Gastroesophageal sphincter (tissue), 4 donors: ENCODE measurements at places on chromosomes 3 and 15. TPM values are rescaled to one million over a fixed set of nuclear protein-coding genes. Genes with fewer than 3 reads are reported as not detected.

GRCh38 chr15:42194513-42194912 lies 13.6 kb downstream of the VPS39 start:
- no peak overlapping the region for H3K27ac ChIP-seq
- no peaks in the 10 kb centered on the region for H3K27me3 ChIP-seq
- no peak overlapping the region for H3K4me3 ChIP-seq
- no peak for ATAC-seq
- H3K4me1 ChIP-seq: no peaks in the 10 kb centered on the region
- H3K36me3 ChIP-seq: peaks cover 77% of the 10 kb centered on the region

- no peaks in the 10 kb centered on the region for H3K4me1 ChIP-seq
- H3K4me3 ChIP-seq: no peak overlapping the region
- no peaks in the 10 kb centered on the region for H3K27me3 ChIP-seq
- no peak for ATAC-seq
Observed at GRCh38 chr3:85255949-85256348, 297.2 kb downstream of the CADM2 start.

DNA sequence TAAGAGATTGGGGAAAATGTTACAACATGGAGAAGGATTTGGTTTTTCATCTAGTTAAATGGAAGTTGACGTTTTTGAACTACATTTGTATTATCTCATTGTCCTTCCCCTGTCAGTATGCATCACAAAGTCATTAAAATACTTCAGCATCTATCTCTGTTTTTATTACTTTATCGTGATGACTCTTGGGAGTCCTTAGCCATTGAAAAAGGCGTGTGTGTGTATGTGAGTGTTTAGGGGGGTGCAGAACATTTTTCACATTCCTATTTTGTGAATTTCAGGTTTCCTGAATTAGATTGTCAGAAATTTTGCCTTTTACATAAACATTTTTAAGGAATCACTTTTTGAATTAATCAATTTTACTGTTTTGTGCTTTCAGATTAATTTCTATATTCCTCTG lies 360.6 kb upstream of the SGO1 start:
- ATAC-seq: no peak
- no peaks in the 10 kb centered on the region for H3K4me1 ChIP-seq
- H3K27me3 ChIP-seq: no peaks in the 10 kb centered on the region
- H3K36me3 ChIP-seq: no peaks in the 10 kb centered on the region
- H3K27ac ChIP-seq: no peak overlapping the region

ABHD2 gene
- 75.3 TPM for total RNA-seq

GRCh38 chr3:57130571-57131209 lies 34.5 kb downstream of the IL17RD start:
- H3K36me3 ChIP-seq: no peaks in the 10 kb centered on the region
- no peak for ATAC-seq
- H3K4me1 ChIP-seq: no peaks in the 10 kb centered on the region
- no peak overlapping the region for H3K4me3 ChIP-seq
- no peaks in the 10 kb centered on the region for H3K27me3 ChIP-seq
- peak overlapping the region; percentile 42 for H3K27ac ChIP-seq

DNA sequence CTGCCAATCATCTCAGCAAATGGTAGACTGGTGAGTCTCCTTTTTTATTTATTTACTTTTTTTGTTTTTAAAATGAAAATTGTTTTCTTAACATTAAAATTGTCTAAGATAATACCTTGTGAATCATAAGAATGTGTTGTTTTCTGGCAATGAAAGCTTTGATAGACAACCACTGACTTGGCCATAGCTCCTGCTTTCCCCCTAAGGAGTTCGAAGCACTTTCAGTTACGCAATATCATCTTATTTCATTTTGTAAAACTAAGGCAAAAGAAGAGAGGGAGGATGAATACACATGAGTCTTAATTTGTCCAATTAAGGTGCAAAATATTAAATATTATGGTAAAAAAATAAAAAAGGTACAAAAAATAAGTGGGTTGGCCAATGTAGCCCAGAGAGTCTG lies 74.8 kb upstream of the PLCL2 start:
- H3K27me3 ChIP-seq: no peaks in the 10 kb centered on the region
- ATAC-seq: no peak
- H3K27ac ChIP-seq: no peak overlapping the region
- no peaks in the 10 kb centered on the region for H3K36me3 ChIP-seq
- no peak overlapping the region for H3K4me3 ChIP-seq

- peaks cover 3% of the 10 kb centered on the region for H3K4me1 ChIP-seq
- H3K27me3 ChIP-seq: no peaks in the 10 kb centered on the region
- H3K27ac ChIP-seq: no peak overlapping the region
- no peaks in the 10 kb centered on the region for H3K36me3 ChIP-seq
Observed at GRCh38 chr3:153973722-153974265, 147.4 kb upstream of the ARHGEF26 start.

GRCh38 chr3:171712171-171712938 lies 97.9 kb downstream of the PLD1 start:
- H3K4me3 ChIP-seq: no peak overlapping the region
- no peaks in the 10 kb centered on the region for H3K36me3 ChIP-seq
- ATAC-seq: no peak
- no peaks in the 10 kb centered on the region for H3K4me1 ChIP-seq
- no peaks in the 10 kb centered on the region for H3K27me3 ChIP-seq

- H3K4me3 ChIP-seq: no peak overlapping the region
- no peaks in the 10 kb centered on the region for H3K27me3 ChIP-seq
- H3K36me3 ChIP-seq: no peaks in the 10 kb centered on the region
- ATAC-seq: no peak
Observed at GRCh38 chr15:87573534-87573933, 683.0 kb downstream of the NTRK3 start.

- ATAC-seq: no peak
- H3K27ac ChIP-seq: no peak overlapping the region
- no peaks in the 10 kb centered on the region for H3K4me1 ChIP-seq
- H3K27me3 ChIP-seq: no peaks in the 10 kb centered on the region
Observed at GRCh38 chr3:77536038-77536775, 496.3 kb downstream of the ROBO2 start.

- no peak overlapping the region for H3K4me3 ChIP-seq
- peak overlapping the region; percentile 29 for H3K27ac ChIP-seq
- H3K36me3 ChIP-seq: no peaks in the 10 kb centered on the region
- no peaks in the 10 kb centered on the region for H3K4me1 ChIP-seq
- H3K27me3 ChIP-seq: peaks cover 12% of the 10 kb centered on the region
Observed at GRCh38 chr3:12138044-12138443, 20.7 kb downstream of the TIMP4 start.

ACKR4 gene
- not detected for total RNA-seq

DNA sequence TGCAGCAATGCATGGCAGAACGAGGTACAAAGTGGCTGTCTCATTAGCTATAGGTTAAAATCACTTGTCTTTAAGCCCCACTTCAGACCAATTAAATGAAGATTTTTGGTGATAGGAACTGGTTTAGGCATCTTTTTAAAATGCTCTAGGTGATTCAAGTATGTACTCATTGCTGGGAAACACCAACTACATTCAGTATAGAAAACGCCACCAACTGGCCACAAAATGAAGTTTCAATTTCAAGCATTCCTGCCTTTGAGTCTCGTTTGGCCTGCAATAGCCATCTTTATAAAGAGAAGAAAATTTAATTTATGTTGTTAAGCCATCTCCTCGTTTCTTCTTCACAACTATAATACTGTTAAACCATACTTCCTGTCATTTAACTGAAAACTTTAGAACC lies 587.9 kb downstream of the GBE1 start:
- no peaks in the 10 kb centered on the region for H3K27me3 ChIP-seq
- no peak for ATAC-seq
- no peaks in the 10 kb centered on the region for H3K36me3 ChIP-seq
- H3K4me1 ChIP-seq: no peaks in the 10 kb centered on the region
- no peak overlapping the region for H3K4me3 ChIP-seq

DNA sequence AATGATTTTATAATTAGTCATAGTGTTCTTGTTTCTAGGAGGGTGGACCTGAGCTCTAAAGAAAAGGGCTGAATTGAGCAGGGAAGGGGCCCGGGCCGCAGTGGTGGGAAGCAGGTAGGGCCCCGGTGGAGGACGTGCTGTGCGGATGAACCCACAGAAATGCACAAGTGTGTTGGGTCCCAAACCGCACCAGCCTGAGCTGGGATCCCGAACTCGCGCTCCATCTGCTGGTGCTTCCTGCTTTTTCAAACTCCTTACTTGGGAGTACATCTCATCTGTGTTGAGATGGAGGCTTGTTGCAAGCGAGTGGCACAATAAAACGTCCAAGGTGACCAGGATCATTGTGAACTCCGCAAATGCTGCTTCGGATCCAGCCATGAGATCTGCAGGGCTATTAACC lies 244.8 kb upstream of the IGF1R start:
- H3K27ac ChIP-seq: no peak overlapping the region
- no peaks in the 10 kb centered on the region for H3K36me3 ChIP-seq
- H3K4me1 ChIP-seq: no peaks in the 10 kb centered on the region
- H3K4me3 ChIP-seq: no peak overlapping the region

DNA sequence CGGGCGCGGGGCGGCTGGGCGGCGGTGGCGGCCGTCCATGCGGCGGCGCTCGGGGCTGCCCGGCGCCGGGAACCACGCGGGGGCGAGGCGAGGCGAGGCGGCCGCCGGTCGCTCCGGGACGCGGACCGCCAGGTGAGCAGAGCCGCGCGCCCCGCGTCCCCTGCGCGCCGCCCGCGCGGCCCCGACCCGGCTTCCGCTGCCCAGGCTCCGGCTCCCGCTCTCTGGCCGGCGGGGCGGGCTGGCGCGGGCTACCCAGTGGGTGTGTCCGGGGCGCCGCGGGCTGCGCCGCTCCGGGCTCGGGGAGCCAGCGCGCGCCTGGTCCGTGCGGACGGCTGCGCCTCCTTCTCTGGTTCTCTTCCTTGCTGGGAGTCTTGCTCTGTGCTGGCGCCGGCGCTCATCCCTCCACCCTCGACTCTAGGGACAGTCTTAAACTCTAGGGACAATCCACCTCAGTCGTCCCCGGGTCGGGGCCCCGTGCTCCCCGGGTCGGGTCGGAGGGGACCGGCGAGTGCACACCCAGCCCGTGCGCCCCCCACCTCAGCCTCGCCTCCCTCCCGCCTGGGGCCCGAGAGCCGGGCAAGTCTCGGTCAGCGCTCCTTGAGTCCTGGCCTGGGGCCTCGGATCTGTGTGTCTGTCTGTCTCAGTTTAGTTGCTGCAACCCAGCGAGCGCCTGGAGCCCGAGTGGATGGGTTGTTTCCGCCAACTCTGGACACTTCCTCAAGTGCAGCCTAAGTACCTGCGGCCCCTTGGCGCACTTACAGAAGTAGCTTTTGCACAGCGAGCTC lies 488 bp downstream of the THSD4 start:
- peak overlapping the region; percentile 16 for H3K27ac ChIP-seq
- no peaks in the 10 kb centered on the region for H3K4me1 ChIP-seq
- H3K4me3 ChIP-seq: peak overlapping the region; percentile 65
- no peaks in the 10 kb centered on the region for H3K27me3 ChIP-seq
- peak; percentile 79 for ATAC-seq
- no peaks in the 10 kb centered on the region for H3K36me3 ChIP-seq

DNA sequence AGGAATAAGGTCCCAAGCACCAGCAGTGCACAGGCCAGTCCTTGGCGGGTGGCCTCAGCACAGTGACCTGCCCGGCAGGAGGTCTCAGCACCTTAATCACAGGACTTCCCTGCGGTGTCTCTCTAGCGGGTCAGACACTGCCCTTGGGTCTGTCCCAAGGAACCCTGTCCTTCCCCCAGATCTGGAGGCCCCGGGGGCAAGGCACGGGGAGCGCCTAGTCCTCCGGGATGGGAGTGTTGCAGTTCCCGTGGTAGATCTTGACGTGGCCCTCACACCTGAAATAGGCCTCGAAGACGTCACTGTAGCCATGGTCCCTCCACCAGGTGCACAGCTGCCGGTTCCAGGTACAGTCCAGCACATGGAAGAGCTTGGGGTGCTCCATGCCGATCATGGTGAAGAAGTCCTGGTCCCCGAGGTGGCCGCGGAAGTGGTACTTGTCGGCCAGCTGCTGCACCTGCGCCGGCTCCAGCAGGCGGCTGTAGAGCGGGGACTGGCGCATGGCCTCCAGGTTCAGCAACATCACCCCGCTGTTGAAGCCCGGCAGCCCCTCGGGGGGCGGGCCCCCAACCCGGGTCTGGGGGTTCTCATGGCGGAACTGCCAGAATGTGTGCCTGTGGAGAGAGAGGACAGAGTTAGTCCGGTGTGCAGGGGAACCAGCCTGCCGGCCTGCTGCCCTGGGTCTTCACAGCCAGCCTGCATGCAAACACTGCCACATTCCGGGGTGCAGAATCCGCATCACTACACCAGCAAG lies 201.3 kb downstream of the XXYLT1 start:
- no peak overlapping the region for H3K4me3 ChIP-seq
- no peak for ATAC-seq
- H3K36me3 ChIP-seq: no peaks in the 10 kb centered on the region
- H3K27ac ChIP-seq: no peak overlapping the region
- H3K4me1 ChIP-seq: no peaks in the 10 kb centered on the region

DNA sequence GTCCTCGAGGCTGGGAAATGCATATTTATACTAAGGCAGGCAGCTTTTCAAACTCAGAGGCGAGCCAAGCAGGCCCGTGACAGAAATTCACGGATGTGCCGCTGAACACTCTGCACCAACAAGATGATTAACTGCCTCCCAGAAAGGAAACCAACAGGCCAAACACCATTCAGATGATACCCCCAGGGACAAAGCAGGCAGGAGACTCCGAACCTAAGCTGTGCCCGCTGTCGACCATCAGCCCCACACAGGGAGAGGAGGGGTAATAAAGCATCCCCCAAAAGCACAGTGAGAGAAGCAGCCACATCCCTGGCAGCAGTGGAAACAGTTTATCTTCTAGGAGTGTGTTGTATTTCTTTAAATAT lies 31.8 kb downstream of the ADAMTS17 start:
- H3K27me3 ChIP-seq: no peaks in the 10 kb centered on the region
- H3K4me1 ChIP-seq: peaks cover 28% of the 10 kb centered on the region
- H3K36me3 ChIP-seq: no peaks in the 10 kb centered on the region
- H3K4me3 ChIP-seq: no peak overlapping the region
- no peak for ATAC-seq

ALDH1A2 gene
- 41.5 TPM for total RNA-seq

DNA sequence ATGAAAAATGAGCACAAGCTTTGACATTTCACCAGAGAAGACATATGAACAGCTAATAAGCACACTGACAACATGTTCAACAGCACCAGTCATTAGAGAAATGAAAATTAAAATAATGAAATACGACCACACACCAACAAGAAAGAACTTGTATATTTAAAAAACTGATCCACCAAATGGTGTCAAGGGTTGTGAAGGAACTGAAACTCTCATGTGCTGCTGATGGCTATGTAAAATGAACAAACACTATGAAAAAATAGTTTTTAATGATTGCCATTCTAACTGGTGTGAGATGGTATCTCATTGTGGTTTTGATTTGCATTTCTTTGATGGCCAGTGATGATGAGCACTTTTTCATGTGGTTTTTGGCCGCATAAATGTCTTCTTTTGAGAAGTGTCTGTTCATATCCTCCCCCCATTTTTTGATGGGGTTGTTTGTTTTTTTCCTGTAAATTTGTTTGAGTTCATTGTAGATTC lies 193.8 kb downstream of the SCAPER start:
- ATAC-seq: no peak
- H3K27ac ChIP-seq: no peak overlapping the region
- H3K36me3 ChIP-seq: no peaks in the 10 kb centered on the region
- no peaks in the 10 kb centered on the region for H3K27me3 ChIP-seq

GRCh38 chr3:113002679-113003078 lies 11.9 kb downstream of the GTPBP8 start:
- no peaks in the 10 kb centered on the region for H3K4me1 ChIP-seq
- no peak overlapping the region for H3K27ac ChIP-seq
- H3K27me3 ChIP-seq: no peaks in the 10 kb centered on the region
- peaks cover 100% of the 10 kb centered on the region for H3K36me3 ChIP-seq
- peak; percentile 22 for ATAC-seq

PAQR5 gene
- 2.6 TPM for total RNA-seq

TMEM44 gene
- total RNA-seq: 7.2 TPM

GRCh38 chr3:67196677-67197076 lies 198.6 kb downstream of the KBTBD8 start:
- no peak for ATAC-seq
- H3K4me3 ChIP-seq: no peak overlapping the region
- no peaks in the 10 kb centered on the region for H3K4me1 ChIP-seq
- H3K27me3 ChIP-seq: no peaks in the 10 kb centered on the region
